Muscle of arm (tissue), 14 donors: ENCODE measurements at places on chromosomes 4 and X. TPM values are rescaled to one million over a fixed set of nuclear protein-coding genes. Genes with fewer than 3 reads are reported as not detected.

DNA sequence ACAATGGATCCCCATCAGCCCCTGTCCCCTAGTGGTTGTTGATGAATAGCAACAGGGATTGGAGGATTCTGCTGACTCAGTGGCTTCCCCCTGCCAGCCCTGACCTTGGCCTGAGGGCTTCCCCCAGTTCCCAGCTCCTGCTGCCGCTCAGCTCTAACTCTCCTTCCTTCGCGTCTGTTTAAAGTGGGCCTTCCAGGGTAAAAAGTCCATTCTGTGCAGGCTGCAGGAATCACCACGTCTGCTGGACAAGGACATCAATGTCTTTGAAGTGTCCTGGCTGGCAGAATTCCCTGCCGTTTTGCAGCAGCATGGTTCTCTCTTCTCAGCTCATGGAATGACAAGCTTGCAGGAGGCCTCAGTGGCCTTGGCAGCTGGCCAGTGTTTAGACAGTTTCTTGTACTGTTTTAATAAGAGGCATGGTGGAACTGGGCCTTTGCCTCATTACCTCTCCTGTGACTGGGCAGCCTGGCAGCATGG lies 152.5 kb upstream of the STX18 start:
- DNase-seq: no peak

The SSX2B gene
- not detected for polyA plus RNA-seq

GRCh38 chrX:12975991-12976558 lies 1.2 kb downstream of the TMSB4X start:
- no peak for DNase-seq

The CXorf49 gene
- polyA plus RNA-seq: not detected

GRCh38 chr4:16158504-16158852 lies 67.8 kb downstream of the TAPT1 start:
- no peak for DNase-seq

The PAGE4 gene
- polyA plus RNA-seq: not detected

DNA sequence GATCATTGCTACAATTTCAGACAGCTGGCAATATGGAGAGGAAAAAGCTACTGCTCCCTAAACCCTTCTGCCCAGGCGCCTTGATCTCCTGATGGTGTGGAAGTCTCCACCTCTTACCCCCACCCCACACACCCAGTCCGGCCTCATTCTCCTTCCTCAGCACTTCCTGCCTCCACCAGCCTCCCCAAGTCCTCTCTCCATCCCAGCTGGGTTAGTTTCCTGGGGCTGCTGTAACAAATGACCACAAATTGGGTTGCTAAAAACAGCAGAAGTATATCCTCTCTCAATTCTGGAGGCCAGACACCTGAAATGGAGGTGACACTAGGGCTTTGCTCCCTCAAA lies 1.1 kb upstream of the CCNQ start:
- DNase-seq: no peak

DNA sequence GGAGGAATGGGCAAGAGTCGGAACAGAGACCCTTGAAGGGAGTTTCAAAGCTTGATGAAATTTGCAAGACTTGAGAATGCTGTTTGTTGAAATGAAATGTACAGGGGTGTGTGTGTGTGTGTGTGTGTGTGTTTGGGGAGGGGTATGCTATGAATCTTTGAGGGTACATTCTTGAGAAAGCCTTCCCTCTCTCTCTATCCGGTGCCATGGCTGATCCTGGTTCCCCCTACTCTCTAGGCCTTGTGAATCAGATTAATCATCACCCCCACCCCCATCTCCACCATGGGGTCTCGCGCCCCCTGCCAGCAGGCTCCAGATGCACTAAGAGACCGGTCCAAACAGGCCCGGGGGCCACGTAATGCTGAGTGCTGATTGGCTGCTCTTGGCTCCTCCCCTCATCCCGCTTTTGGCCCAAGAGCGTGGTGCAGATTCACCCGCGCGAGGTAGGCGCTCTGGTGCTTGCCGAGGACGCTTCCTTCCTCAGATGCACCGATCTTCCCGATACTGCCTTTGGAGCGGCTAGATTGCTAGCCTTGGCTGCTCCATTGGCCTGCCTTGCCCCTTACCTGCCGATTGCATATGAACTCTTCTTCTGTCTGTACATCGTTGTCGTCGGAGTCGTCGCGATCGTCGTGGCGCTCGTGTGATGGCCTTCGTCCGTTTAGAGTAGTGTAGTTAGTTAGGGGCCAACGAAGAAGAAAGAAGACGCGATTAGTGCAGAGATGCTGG lies at the start of gene HTR2C:
Gene HTR2C (plus strand): TSS at position 441 of the 729 bp plus-strand sequence. CDS start 142,851 bp downstream, outside the sequence.
- DNase-seq: no peak

GRCh38 chr4:15868111-15868510 lies 70.4 kb downstream of the FGFBP1 start:
- DNase-seq: no peak

The KLHL34 gene
- 0.08 TPM for polyA plus RNA-seq

GRCh38 chr4:173522951-173523395 lies 7.1 kb downstream of the HAND2 start:
- DNase-seq: no peak

DNA sequence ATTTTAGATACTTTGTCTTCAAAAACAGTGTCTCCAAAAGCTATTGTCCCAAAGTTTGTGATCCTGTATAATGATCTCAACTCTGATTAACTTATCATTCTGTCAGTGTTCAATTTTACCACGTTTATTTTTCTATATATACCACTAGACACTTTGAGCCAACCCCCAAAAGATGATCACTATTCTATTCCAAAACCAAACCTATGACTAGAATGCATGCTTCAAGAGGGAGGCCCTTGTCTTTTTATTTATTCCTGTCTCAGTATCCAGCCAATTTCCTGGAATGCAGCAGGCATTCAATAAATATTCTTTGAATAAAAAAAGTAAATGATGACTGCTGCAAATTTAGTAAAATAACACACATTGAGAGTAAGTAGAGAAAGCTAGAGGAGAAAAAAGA lies 275.6 kb downstream of the LDB2 start:
- DNase-seq: no peak

GRCh38 chr4:37002625-37003024 lies 241.9 kb upstream of the NWD2 start:
- DNase-seq: no peak
